Neural crest cell (in vitro differentiated cells): ENCODE measurements at places on chromosomes 1 and 21. TPM values are rescaled to one million over a fixed set of nuclear protein-coding genes. Genes with fewer than 3 reads are reported as not detected.
A peak's percentile ranks its signal among the peaks of the same experiment; 100 is the strongest.

FNBP1L gene
- total RNA-seq = 60.9 and 63.5 TPM in 2 replicates

- no peak for DNase-seq
These were observed 77.3 kb upstream of the NEK7 start for GRCh38 chr1:198079432-198079951.

DNA sequence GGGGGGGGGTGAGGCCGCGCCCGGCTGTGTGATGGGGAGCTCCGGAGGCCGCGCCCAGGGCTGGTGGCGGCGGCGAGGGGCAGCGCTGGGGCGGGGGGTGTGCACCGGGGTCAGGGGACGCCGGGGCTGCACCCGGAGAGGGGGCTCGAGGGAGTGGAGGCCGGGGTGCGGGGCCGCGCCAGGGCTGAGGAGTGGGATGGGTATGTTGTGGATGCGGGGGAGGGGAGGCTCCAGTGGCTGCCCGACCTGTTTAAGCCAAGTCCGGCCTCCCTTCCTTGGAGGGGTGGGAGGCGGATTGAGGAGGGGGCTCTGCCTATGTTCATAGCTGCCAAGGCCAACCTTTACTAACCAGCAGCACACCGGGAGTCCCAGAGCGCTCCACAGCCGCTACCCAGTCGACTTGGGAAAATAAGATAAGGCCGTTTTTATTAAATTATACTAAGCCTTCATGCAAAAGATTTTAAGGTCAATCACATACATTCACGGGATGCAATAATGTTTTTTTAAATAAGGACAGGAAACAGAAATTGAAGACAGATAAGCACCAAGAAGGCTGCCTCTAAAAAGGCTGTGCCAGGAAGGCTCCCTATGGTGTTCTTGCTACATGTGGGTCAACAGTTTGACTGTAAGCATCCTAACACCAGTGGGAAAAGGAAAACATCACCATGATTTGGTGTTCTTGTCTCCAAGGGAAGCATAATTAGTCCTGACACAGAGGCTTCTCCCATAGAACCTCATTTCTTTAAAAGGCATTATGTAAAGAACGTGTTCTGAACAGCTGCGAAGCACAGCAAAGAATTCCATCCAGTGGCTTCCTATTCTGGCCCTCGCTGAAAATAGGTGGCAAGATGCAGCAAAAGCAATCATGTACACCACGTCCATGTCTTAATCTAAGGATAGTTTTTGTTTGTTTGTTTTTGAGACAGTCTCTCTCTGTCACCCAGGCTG is 626 bp upstream of the HLCS start:
- peak; percentile 21 for DNase-seq

- DNase-seq = no peak
These were observed 534.2 kb upstream of the PLXNA2 start for GRCh38 chr1:208778417-208778816.

HCRTR1 gene
- total RNA-seq = 0.23 TPM in 1 of 2 replicates, not detected in the other

DIO1 gene
- total RNA-seq = not detected in 2 replicates

GRCh38 chr1:5937373-5937857 is 54.8 kb downstream of the NPHP4 start:
- no peak for DNase-seq

DNA sequence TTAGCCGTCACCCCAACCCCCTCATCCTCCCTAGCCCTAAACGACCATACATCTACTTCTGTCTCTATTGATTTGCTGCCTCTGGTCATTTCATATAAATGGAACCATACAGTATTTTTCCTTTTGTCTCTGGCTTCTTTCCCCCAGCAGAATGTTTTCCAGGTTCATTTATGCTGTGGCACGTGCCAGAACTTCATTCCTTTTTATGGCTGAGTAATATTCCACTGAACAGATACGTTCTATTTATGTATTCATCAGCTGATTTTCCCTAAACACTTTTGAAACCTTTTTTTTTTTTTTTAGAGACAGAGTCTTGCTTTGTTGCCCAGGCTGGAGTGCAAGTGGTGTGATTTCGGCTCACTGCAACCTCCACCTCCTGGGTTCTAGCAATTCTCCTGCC is 181.1 kb downstream of the CAMTA1 start:
- no peak for DNase-seq

DNA sequence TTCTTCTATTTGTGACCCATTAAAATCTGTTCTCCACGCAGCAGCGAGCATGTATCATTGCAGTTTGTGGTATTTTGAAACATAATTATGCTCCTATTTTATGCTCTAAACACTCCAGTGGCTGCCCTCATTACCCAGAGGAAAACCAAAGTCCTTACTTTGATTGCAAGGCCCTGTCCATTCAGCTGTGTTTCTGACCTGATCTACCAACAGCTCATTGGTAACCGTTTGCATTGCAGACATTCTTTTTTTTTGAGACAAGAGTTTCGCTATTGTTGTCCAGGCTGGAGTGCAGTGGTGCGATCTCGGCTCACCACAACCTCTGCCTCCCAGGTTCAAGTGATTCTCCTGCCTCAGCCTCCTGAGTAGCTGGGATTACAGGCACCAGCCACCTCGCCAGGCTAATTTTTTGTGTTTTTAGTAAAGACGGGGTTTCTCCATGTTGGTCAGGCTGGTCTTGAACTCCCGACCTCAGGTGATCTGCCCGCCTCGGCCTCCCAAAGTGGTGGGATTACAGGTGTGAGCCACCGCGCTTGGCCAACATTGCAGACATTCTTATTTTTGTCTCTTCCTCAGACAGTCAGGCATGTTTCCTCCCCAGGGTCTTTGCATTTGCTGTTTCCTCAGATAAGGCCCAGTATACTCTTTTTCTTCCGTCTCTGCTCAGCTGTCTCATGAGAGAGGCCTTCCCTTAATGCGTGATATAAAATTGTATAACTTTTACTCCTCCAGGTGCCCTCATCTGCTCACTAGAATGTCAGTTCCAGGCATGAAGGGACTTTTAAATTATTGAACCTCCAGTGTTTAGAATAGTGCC is 32.5 kb downstream of the THRAP3 start:
- DNase-seq = no peak

KIF17 gene
- total RNA-seq = 1.1 and 1.6 TPM in 2 replicates

DCST1 gene
- not detected in 2 replicates for total RNA-seq

FAM78B gene
- 1.2 and 1.5 TPM in 2 replicates for total RNA-seq

GRCh38 chr1:33927721-33928120 is 63.8 kb downstream of the HMGB4 start:
- no peak for DNase-seq

- no peak for DNase-seq
These were observed 178.5 kb upstream of the FMN2 start for GRCh38 chr1:239913141-239913585.

TOMM20 gene
- 150 and 154 TPM in 2 replicates for total RNA-seq

- DNase-seq = no peak
These were observed 122.8 kb downstream of the NOS1AP start for GRCh38 chr1:162192306-162192678.

DNA sequence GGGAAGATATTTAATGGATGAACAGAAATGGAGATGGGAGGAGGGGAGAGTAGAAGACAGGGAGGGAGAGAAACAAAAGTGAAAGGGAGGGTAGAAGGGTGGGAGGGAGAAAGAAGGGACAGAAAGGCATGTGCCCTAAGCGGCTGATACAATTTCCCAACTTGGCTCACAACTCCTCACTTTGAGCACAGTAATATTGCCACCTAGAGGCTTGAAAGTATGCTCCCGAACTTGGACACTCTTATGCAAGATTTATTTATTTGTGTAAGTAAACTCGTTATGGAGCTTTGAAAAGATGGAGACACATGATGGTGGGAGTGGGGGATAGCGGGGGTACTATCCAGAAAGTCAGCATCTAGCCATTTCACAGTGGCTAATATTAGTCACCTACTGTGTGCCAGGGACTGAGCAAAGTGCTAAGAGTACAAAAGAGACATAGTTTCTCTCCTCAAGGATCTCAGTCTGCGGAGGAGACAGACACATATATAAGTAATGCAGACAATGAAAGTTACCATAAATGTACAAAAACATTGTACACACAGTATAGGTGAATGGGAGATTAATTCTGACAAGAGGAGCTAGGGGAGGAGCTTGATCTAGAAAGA is 189.7 kb downstream of the SEC16B start:
- DNase-seq = no peak

KLF17 gene
- 0.34 TPM in 1 of 2 replicates, not detected in the other for total RNA-seq

DNA sequence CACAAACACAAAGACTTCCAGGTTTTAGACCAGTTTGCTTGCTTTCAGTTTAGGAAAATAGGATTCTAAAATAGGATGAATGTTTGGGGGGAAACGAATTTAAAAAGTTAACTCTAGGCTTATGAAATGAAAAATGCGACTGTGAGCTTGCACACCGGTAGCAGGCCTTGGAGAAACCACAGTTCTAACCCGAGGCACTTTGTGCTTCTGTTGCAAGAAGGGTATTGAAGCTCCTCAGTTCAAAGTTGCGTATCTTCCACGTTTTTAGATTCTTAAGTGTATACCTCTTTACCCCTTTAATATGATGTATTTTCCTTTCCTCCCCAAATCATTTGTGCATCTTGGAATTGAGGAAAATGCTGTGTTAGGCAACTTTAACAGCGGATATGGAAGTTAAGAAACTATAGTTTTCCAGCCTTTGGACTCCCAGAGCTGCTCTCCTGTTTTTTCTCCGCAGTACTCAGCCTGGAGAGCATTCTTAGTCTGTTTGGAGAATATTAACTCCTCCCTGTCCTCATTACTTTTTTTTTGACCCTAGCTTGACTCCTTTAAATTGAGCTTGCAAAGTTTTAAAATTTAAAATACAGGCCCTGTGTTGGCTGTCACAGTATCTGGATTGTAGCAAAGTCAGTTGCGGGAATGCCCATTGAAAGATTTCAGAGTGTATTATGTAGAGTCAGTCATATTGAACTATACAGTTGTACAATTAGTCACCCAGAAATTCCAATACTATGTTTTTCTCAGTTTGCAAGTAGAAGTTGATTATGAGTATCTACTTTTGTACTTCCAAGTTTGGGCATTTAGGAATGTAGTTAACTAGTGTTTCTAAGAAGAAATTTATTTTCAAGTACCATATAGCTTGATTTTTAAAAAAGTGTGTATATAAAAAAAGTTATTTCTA is 2.6 kb downstream of the MRPS6 start:
- no peak for DNase-seq

- no peak for DNase-seq
These were observed at the start of gene KRTAP10-10 for GRCh38 chr21:44637018-44637850. TSS of gene KRTAP10-10 (plus strand) at chr21:44637356. CDS start at chr21:44637418, 62 bp downstream.

GRCh38 chr1:59012378-59012777 is 228.5 kb upstream of the JUN start:
- no peak for DNase-seq

DNA sequence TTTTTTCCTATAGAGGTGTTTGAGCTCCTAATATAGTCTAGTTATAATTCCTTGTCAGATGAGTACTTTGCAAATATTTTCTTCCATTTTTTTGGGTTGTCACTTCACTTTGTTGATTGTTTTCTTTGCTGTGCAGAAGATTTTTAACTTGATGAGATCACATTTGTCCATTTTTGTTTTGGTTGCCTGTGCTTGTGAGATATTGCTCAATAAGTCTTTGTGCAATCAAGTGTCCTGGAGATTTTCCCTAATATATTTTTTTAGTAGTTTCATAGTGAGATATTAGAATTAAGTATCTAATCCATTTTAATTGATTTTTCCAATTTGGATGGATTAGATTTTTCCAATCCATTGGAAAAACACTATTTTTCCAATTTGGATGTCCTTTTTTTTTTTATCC is 1395.5 kb downstream of the PLA2G4A start:
- no peak for DNase-seq

DEPDC1 gene
- 30.3 and 31.6 TPM in 2 replicates for total RNA-seq

GRCh38 chr1:230143534-230143933 is 76.5 kb downstream of the GALNT2 start:
- DNase-seq = no peak

DNA sequence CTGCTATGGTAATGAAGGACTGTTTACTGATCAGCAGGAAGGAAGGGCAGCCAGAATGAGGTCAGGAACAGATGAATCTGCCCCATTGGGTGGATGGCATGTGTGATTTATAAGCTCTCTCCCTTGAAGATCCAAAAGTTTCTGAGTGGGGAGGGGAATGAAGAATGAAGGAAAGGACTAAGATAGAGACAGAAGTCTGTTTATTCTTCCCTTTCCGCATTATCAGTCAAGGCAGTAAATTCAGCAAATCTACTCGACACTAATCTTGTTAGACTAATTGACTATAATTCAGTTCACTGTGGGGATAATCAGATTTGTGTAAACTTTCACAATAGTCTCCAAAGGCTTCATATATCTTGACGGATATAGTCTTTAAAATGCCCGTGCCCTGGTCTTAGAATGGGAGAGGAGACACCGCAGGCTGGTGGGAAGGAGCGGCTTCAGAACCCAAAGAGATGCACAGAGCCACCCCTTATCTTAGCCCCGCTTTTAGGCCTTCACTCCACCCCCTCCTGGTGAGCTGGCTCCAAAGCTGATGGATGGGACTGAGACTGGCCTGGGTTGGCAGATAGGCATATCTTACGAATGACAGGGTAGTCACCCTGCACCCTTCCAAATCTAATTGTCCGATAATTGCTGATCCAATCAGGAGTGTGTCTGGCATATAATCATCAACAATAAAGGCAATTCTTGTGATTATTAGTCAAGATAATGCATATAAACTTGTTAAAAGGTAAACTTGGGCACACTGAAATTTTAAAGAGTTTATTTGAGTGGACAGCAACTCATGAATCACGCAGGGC is 76.0 kb upstream of the PPM1J start:
- DNase-seq = no peak

GSTM5 gene
- total RNA-seq = 0.23 TPM in 1 of 2 replicates, not detected in the other

FCGR3B gene
- total RNA-seq = not detected in 2 replicates

DNA sequence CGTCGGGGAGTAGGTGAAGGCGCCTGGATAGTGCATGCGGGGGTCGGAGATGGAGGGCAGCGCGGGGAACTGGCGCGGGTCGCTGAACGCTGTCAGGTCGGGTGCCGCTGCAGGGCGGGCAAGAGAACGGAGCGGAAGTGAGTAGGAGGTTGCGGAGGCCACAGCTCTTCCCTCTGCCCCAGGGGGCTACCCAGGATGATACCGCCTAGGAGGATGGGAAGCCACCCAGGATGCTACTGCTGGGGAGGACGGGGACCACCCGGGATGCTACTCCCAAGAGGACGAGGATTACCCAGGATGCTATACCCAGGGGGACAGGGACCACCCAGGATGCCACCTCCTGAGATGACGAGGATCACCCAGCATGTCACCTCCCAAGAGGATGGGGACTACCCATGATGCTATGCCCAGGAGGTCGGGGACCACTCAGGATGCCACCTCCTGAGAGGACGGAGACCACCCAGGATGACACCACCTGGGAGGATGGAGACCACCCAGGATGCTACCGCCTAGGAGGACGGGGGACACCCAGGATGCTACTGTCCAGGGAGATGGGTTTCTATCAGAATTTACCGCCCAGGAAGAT is 123.8 kb downstream of the CLIC6 start:
- DNase-seq = no peak
